Sigmoid colon (tissue), 7 donors: ENCODE measurements at places on chromosomes 2 and 18. TPM values are rescaled to one million over a fixed set of nuclear protein-coding genes. Genes with fewer than 3 reads are reported as not detected.
A peak's percentile ranks its signal among the peaks of the same experiment; 100 is the strongest.

DNA sequence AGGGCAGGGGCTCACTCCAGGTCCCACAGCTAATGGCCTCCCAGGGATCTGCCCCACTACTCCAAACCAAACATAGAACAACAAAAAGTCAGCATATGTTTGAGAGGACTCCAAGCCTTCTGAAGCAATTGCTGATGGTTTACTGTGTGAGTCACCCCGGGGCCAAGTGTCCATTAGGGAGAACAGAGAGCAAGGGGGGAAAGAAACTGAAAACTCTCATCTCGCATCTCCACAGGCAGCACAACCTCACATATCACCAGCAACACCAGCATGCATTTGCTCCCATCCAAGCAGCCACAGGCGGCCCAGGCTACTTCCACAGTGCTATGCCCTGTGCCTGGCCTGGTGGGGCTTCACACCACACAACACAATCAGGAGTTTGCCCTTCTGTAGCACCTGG lies 39.1 kb downstream of the CYRIA start:
- H3K27ac ChIP-seq: peak overlapping the region; percentile 5
- H3K4me1 ChIP-seq: peaks cover 22% of the 10 kb centered on the region
- H3K36me3 ChIP-seq: no peaks in the 10 kb centered on the region
- no peak overlapping the region for H3K4me3 ChIP-seq

GRCh38 chr2:95526360-95527341 lies 42.1 kb upstream of the TRIM43B start:
- no peaks in the 10 kb centered on the region for H3K27me3 ChIP-seq
- H3K4me3 ChIP-seq: peak overlapping the region; percentile 66
- DNase-seq: peak; percentile 78

IL18R1 gene
- total RNA-seq: 1.3 TPM

DNER gene
- 17.7 TPM for total RNA-seq

- no peaks in the 10 kb centered on the region for H3K4me1 ChIP-seq
- H3K27ac ChIP-seq: no peak overlapping the region
- no peak overlapping the region for H3K4me3 ChIP-seq
- no peaks in the 10 kb centered on the region for H3K27me3 ChIP-seq
- DNase-seq: no peak
Observed at GRCh38 chr2:104430359-104430740, 423.6 kb upstream of the POU3F3 start.

CXCR4 gene
- total RNA-seq: 13.6 TPM

- no peaks in the 10 kb centered on the region for H3K36me3 ChIP-seq
- peak; percentile 100 for DNase-seq
- H3K4me1 ChIP-seq: peaks cover 14% of the 10 kb centered on the region
- peak overlapping the region; percentile 67 for H3K4me3 ChIP-seq
- H3K27me3 ChIP-seq: no peaks in the 10 kb centered on the region
Observed at GRCh38 chr2:64750817-64751285, 97.1 kb upstream of the SERTAD2 start.

G6PC2 gene
- not detected for total RNA-seq

DNA sequence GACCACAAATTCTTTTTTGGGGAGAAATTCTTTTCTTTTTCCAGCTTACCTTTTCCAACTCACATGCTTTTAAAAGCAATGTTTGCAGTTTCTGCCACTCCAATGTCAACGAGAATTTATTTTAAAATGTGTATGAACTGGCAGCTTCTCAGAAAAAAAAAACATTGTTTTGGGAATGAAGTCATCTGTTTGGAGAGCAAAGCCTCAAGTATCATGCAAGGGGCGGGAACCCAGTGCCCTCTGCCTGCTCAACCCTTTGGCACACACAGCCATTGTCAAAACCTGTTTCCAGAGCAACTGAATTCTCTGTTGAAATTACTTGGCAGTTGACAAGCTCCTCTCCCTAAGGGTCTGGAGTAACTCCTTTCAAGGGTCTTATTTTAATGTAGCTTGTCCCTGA lies 128.5 kb downstream of the QPCT start:
- peaks cover 27% of the 10 kb centered on the region for H3K4me1 ChIP-seq
- H3K36me3 ChIP-seq: no peaks in the 10 kb centered on the region
- no peak for DNase-seq
- H3K27me3 ChIP-seq: no peaks in the 10 kb centered on the region

DNA sequence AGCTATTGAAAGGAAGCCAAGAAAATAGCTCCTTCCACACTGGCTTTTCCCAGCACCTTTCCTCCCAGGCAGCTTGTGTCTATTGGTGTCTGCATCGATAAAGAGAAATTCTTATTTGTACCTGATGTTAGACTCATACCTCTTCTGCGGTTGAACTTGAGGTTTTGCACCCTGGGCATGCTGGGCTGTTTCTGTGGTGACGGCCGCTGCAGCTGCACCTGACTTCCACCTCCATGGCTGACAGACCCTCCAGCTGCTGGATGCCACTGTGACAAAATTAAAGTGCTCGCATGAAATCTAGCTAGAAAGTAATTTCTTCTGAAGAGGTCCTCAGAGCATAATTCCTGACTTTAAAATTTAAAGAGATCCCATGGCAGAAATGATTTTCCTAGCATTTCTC lies 6.6 kb downstream of the FECH start:
- H3K4me3 ChIP-seq: no peak overlapping the region
- no peaks in the 10 kb centered on the region for H3K36me3 ChIP-seq
- H3K27ac ChIP-seq: no peak overlapping the region
- no peaks in the 10 kb centered on the region for H3K27me3 ChIP-seq
- no peaks in the 10 kb centered on the region for H3K4me1 ChIP-seq

SLC5A7 gene
- 1.8 TPM for total RNA-seq

SCN9A gene
- 22.1 TPM for total RNA-seq

DNA sequence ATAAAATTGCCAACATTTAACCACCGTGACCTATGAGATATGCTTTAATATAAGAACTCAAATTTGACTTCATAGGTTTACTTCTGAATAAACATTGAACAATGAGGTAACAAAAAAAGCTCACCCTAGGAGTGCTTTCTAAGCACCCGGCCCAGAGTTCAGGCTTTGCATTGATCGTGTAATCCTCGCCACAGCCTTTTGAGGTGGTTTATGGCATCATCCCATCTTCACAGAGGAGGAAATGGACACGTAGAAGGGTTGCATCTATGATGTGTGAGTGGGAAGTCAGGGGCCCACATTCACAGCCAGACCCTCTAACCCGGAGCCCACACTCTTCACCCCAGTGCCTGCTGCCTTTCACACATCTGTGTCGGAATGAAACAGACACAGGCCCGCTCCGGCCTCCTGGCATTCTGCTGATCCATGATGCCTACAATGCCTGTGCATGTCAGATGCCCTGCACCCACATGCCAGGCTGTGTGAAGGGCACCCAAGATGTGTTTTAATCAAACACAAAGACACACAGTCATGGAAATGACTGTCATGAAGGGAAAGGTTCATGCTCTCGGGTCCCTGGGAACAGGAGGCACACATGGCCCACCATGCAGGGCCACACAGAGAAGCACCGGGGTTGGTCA lies 48.6 kb upstream of the RPL31 start:
- peaks cover 16% of the 10 kb centered on the region for H3K36me3 ChIP-seq
- no peaks in the 10 kb centered on the region for H3K4me1 ChIP-seq

GRCh38 chr2:237955640-237956401 lies 11.0 kb upstream of the UBE2F start:
- H3K27me3 ChIP-seq: peaks cover 10% of the 10 kb centered on the region
- peaks cover 12% of the 10 kb centered on the region for H3K4me1 ChIP-seq
- DNase-seq: no peak
- H3K4me3 ChIP-seq: no peak overlapping the region
- H3K36me3 ChIP-seq: no peaks in the 10 kb centered on the region
- H3K27ac ChIP-seq: no peak overlapping the region

DNA sequence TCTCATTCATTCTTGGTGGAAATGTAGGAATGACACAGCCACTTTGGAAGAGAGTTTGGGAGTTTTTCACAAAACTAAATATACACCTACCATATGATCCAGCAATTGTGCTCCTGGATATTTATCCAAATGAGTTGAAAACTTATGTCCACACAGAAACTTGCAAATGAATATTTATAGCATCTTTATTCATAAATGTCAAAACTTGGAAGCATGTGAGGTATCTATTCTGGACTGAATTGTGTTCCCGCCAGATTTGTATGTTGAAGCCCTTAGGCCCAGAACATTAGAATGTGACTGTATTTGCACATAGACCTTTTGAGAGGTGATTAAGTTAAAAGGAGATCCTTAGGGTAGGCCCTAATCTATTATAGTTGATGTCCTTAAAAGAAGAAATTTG lies 409.4 kb upstream of the SYT4 start:
- no peak overlapping the region for H3K4me3 ChIP-seq
- no peak for DNase-seq
- H3K27ac ChIP-seq: no peak overlapping the region
- H3K36me3 ChIP-seq: no peaks in the 10 kb centered on the region
- no peaks in the 10 kb centered on the region for H3K27me3 ChIP-seq
- no peaks in the 10 kb centered on the region for H3K4me1 ChIP-seq

CCT7 gene
- total RNA-seq: 173 TPM
